Endothelial cell of umbilical vein (primary cell): ENCODE measurements at places on chromosomes 6 and 20. TPM values are rescaled to one million over a fixed set of nuclear protein-coding genes. Genes with fewer than 3 reads are reported as not detected.

GRCh38 chr6:6751619-6752023 is 163.1 kb downstream of the LY86 start:
- DNase-seq, result no peak

GRCh38 chr20:36523341-36523740 is 18.0 kb upstream of the MYL9 start:
- peak; percentile 24 for DNase-seq

DNA sequence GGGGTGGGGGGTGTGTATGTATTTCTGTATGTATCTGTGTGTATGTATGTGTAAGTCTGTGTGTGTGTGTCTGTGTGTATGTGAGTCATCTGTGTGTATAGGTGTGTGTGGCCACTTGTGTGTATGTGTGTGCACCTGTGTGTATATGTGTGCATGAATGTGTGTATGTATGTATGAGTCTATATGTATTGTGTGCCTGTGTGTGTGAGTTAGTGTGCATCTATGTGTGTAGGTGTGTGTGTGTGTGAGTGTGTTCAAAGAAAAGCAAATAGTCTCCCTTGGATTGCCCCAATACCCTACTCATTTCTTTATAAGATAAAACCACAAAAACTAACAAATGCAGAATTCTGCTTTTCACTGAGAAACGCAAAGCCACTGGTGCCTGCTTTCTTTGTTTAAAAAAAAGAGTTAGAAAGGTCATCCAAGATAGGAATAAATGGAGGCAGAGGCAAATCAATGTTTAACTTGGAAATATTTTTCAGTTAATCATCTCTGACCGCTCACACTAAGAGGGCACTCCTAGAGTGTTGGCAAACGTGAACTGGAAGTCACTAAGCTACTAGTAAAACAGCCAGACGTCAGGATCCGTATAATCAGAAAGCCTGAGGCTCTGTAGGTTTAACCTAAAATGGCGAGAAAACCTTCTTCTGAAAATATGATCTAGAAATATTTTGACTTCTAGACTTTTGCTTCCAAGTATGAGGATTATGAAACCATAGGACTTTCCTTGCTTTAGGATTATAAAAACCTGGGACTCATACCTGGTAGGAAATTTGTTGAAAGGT is 37.4 kb upstream of the JAG1 start:
- DNase-seq, result no peak

DNA sequence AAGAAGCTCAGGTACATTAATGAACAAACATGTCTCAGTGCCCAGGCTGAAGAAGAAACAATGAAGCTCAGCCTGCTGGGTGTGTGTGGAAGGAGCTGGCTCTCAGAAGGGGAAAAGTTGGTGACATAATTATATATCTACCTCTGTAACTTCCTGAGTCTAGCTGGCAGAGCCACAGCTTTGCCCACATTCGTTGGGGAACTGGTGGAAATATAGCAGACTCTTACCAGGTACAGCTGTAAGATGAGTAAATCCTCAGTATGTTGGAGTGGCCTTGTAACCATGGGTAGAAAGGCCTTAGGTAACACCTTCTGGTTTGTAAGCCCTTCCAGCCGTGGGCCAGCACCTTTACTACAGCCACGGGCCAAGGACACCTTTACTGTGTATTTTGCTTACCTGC is 29.9 kb upstream of the PNRC1 start:
- DNase-seq, result no peak

GRCh38 chr6:145569140-145569539 is 166.2 kb downstream of the EPM2A start:
- no peak for DNase-seq

- DNase-seq, result no peak
These were observed 53.3 kb upstream of the EYA4 start for GRCh38 chr6:133187657-133188453.

DNA sequence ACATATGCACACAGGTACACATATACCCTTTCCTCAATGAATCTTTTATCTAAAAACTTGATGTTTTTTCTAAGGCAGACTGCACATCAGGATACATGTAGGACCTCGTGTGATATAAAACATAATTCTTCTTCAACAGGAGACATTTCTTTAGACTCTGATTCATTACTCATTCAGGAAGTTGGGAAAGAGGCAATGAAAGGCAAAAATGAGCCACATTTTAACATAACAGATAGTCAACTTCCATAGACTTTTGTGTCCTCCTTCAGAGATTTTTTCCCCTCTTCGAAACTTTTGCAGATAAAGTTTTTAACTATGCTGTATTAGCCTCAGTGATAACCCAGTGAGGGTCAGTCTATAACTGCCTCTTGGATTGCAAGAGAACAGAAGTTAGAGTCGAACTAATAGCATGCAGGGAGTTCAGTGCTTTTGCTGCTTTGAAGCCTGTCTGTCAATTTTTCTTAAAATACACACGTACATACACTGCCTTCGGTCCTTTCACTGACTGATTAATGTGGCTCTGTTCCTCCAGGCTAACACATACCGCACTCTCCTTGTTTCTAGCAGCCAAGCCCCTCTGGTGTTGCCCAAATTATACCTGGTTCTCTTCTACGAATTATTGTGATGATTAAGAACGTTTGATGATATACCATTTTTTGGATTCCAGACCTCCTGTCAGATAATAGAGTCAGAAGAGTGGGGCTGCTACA is 562.5 kb upstream of the MAP3K7 start:
- DNase-seq, result no peak

DNA sequence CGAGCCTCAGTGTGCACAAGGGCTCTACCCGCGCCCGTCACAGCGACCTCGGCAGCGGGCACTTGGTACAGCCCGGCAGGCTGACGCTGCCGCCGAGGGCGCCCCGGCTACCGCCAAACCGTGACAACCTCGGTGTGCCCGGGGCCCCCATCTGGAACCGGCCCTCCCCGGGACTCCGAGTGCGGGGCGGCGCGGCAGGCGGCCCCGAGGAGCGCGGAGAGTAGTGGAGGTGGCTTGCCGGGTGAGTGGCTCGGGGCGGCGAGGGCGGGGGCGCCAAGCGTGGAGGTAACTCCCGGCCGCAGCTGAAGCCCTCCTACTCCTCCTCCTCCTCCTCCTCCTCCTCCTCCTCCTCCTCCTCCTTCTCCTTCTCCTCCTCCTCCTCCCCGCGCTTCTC is at the start of gene ISM1:
Gene ISM1, plus strand, starts transcription at position 371 of the 394 bp plus-strand sequence. CDS start 503 bp downstream, outside the sequence.
- no peak for DNase-seq

The ADGRF5 gene
- 37.9 and 50.0 TPM in 2 replicates for total RNA-seq

The IL17F gene
- not detected in 2 replicates for total RNA-seq

DNA sequence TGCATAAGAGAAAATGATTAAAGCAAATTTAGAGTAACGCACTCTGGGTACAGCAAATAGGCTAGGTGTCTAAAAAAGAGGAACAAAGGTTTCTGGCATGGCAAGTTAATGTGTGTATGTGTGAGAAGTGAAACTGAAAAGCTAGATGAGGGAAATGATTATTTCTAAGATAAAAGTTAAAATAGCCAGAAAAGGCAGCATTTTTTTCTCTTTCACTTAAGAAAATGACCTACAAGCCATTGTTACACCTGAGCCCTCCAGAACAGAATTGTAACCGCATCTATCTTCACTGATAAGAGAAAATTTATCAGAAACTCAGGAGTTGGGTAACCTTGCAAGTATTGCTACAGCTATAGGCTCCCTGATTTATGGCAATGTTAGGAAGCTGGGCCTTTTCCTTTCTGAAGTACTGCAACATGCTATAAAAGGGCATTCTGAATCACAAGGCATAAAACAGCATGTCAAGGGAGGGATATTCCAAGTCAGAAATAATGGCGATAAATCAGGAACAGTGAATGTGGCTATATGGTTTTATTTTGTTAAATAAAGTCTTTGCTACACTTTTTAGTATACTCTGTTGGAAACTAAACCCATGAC is 395.3 kb downstream of the TBC1D32 start:
- DNase-seq, result no peak

The VSX1 gene
- not detected in 2 replicates for total RNA-seq

GRCh38 chr20:9363673-9364072 is 150.7 kb upstream of the LAMP5 start:
- DNase-seq, result no peak

DNA sequence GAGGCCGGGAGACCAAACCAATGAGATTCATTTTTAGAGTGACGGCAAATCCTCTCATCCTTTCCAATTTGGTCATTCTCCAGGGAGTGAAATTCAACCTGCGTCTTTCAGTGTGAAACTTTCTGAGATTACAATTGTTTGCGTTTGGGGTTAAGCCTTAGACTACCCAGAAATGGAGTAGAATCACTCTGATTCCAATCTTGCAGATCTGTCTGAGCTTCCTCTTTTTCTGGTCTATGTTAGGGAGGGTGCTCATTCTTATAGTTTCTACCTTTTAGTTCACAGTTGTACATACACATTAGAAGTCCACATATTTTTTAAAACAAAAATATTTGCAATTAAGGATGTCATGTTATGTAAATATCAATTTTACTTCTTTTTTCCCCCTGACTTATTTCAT is 183.0 kb upstream of the PHACTR1 start:
- DNase-seq, result no peak

DNA sequence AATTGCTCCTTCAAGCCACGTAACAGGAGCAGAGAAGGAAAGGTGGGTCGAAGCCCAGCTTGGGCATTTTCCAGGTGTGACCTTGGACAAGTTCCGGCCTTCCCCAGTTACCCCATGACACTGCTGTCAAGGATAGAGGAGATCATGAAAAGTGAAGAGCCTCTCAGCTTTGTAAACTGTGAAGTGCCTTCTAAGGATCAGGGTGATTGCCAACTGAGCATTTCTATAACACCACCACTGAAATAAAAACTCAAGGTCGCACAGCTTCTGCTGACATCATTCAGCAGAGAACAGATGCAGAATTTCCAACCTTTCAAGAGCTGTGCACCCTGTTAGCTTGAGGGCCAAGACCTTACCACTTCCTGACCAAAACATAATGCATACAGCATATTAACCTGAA is 24.0 kb upstream of the ZMYND8 start:
- DNase-seq, result no peak

The TRIM10 gene
- total RNA-seq, result not detected in 2 replicates

The NKX2-2 gene
- total RNA-seq, result not detected in 2 replicates

The BPI gene
- total RNA-seq, result not detected in 2 replicates

- no peak for DNase-seq
These were observed 12.2 kb downstream of the PPARD start for GRCh38 chr6:35354361-35355135.

DNA sequence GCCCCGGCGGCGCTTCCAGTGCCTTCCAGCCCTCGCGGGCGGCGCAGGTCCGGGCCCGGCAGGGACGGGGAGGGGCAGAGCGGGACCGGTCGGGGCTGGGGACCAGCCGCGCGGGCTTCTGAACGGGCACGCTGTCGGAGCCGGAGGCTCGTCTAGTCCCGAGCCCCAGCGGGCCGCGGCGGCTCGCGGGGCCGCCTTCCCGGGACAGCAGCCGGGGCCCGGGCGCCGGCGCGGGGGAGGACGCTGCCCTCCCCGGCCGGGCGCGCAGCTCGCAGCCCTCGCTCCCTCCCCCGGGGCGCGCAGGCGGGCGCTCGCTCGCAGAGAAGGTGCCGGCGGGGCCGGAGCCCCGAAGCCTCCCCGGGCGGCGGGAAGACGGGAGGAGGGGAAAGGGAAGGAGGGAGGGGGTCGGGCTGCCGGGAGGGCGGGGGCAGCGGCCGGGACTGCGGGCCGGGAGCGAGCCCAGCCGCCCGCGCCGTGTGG is 696 bp upstream of the SIRPA start:
- peak; percentile 73 for DNase-seq

DNA sequence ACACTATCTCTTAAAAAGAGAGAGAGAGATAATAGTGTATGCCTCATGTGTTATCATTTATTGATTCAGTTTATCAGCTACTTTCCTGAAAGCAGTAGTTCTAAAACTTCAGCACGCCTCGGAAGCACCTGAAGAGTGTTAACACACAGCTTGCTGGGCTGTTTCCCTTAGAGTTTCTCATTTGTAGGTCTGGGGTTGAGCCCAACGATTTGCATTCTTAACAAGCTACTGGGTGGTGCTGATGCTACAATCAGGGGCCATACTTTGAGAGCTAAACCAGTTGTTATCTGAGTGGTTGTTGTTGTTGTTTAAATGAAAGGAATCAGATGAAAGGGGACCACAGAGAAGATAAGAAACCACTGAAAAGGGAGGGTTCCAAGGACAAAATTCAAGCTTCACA is 32.6 kb downstream of the SIM1 start:
- DNase-seq, result no peak

DNA sequence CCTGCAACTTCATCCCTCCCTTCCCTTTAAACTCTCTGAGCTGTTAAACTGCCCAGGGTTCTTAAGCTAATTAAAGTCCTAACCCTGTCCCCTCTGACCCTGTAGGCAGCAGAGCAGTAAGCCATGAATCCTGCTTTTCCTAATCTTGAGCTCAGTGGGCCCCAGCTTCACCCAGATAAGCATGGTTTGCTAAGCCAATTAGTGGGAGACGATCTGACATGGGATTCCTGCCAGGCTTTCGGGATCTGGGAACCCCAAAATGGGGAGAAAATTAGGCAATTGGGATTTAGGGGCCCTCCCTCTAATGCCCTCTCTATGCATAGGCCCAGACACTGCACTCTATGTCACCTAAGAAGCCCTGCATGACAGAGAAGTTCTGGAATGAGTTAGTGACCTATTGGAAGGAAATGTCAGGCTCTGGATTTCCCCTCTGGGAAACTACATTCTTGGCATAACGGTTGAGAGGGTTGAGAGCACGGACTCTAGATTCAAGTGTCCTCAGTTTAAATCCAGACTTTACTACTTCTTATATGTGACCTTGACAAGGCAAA is 4.6 kb downstream of the XKR7 start:
- DNase-seq, result no peak

- DNase-seq, result no peak
These were observed 69.5 kb downstream of the CSE1L start for GRCh38 chr20:49115564-49115963.

The MICB gene
- 25.9 and 36.3 TPM in 2 replicates for total RNA-seq

GRCh38 chr6:1091900-1092299 is 220.0 kb upstream of the FOXQ1 start:
- DNase-seq, result no peak

GRCh38 chr6:160871320-160871719 is 120.2 kb upstream of the MAP3K4 start:
- no peak for DNase-seq

GRCh38 chr20:57940868-57941522 is 231.2 kb upstream of the PMEPA1 start:
- DNase-seq, result no peak

GRCh38 chr6:139588734-139589593 is 214.5 kb upstream of the CITED2 start:
- no peak for DNase-seq

- DNase-seq, result no peak
These were observed 9.2 kb upstream of the GUCA1A start for GRCh38 chr6:42163981-42164380.

DNA sequence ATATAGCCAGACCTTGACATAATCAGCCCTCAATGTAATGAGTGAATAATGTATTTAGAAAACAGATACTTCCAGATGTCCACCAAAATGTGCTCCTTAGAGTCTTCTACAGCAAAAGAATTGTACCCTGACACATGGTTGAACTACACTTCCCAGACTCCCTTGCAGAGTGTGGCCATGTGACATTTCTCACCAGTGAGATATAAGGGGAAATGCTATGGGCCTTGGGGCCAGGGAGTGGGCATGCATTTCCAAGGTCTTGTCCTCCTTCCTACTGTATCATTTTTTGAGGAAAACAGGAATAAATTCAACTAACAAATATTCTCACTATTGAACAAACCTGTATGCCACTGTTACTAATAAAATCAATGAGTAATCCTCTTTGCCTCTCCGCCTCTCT is 211.4 kb upstream of the SMLR1 start:
- DNase-seq, result no peak

GRCh38 chr6:170160031-170160627 is 130.7 kb downstream of the DLL1 start:
- no peak for DNase-seq
